Stimulated activated CD4-positive, alpha-beta T cell treated with anti-CD3 and anti-CD28 coated beads, TNF-alpha, amount 100 ng/mL, for 24 hours (primary cell): ENCODE measurements at places on chromosomes 3 and 15.

GRCh38 chr3:152557302-152557999 lies 277.5 kb upstream of the P2RY1 start:
- no peak for DNase-seq

GRCh38 chr3:175041369-175041768 lies 182.2 kb downstream of the NAALADL2 start:
- no peak for DNase-seq

- DNase-seq, result no peak
Observed at GRCh38 chr3:89049119-89049518, 58.3 kb upstream of the EPHA3 start.

DNA sequence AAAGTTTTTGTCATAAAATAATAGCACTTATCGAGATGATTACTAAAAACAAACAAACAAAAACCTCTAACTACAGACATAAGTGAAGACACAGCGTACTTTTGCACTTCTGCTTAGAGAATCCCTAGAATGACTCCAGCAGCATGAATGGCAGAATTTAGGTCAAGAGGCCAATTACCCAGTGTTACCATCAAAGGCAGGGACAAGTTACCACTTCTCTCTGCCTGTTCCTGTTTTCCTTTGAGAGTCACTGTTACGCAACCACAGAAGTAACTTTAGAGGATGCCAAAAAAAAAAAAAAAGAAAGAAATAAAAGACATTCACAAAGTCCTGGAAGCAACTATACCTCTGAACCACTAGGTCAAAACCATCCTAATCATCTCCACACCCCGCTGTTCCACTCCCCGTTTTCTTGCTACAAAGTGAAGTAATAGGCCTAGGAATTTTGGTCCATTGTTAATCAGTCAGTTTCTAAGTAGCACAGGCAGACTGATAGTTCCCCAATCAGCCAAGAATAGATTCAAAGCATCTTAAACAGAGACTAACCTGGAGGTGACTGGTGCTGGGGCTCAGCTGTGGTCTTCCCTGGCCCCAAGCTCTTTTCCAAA lies 41.9 kb downstream of the FMN1 start:
- DNase-seq, result no peak

DNA sequence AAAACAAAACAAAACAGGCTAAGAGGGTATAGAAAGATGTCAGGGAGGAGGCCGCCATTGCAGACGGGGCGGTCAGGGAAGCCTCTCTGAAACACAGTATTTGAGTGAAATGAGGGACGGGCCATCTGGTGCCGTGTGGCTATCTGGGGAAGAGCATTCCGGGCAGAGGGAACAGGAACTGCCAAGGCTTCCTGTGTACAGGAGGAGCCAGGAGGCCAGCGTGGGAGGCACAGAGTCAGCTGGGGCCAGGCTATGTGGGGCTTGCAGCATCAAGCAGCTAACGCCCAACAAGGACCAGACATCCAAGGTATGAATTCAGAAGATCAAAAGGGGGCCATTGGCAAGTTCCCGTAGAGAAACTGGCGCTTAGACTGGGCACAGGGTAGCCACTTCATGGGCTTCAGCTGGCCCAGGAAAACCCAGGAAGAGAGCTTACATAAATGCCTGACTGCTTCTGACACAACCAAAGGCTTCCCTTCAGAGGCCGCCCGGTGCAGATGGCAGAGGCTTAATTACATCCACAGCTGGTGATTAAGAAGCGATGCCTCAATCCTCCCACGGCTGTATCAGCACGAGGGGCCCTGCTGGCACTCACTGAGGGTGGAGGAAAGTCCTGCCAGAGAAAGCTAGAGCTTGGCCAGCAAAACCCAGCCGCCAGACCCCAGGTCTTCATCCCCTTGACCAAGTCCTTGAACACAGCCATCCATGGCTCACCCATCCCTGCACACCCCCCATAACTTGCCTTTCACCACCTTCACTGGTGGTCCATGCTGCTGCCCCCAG lies 144.9 kb downstream of the MEGF11 start:
- DNase-seq, result no peak

DNA sequence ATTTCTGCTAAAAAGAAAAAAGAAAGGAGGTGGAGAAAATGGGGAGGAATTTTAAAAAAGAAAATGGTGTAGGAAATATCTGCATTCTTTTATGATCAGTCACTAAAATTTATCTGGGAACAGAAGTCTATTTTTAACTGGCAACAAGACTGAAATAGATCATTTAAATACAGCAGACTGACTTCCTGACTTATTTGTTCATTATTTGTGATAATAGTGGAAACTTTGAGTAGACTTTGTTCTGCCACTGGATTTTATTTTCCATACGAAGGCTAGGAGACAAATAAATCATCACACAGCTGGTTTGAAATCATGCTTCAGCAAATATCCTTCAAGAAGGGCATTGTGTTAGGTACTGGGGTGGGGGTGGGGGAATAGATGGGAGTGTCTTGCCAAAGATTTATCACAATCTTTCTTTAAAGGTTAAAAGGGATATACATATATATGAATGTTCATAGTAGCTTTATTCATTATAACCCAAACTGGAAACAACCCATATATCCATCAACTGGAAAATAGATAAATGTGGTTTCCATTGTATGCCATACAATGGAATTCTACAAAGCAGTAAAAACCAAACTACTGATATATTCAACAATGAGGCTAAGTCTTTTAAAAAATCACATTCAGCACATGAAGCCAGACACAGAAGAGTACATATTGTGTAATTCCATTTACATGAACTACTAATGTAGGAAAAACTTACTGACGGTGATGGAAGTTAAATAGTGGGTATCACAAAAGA lies 4.7 kb upstream of the CLASP2 start:
- no peak for DNase-seq

DNA sequence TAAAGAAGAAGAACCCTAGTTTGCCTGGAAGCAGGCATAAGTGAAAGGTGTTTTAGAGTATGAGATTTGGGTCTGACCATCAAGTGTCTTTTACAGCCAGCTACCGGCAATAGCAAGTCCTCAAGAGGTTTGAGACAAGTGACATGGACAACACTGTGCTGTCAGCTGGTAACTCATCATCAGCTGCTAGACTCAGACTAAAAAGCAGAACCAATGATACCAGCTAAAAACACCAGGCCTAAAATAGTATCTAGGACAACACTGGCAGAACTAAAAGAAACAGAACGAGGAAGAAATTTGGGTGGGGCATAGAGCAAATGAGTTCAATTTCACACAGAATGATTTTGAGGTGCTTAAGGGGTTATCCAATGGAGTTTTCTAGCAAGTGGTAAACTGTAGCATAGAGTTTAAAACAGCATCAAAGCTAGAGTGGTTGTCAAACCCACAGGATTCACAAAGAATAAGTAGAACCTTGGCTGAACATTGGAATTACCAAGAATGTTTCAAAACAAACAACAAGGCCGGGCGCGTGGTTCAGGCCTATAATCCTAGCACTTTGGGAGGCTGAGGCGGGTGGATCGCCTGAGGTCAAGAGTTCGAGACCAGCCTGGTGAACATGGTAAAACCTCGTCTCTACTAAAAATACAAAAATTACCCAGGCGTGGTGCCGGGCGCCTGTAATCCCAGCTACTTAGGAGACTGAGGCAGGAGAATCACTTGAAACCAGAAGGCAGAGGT lies 3.9 kb downstream of the CIAO2A start:
- DNase-seq, result no peak

- DNase-seq, result no peak
Observed at GRCh38 chr3:127817406-127817841, 4.9 kb downstream of the MGLL start.

- no peak for DNase-seq
Observed at GRCh38 chr15:70268698-70269251, 171.1 kb upstream of the TLE3 start.

GRCh38 chr15:101250873-101251829 lies 697 bp downstream of the CHSY1 start:
- no peak for DNase-seq

GRCh38 chr3:69143612-69144011 lies 21.2 kb upstream of the LMOD3 start:
- no peak for DNase-seq

DNA sequence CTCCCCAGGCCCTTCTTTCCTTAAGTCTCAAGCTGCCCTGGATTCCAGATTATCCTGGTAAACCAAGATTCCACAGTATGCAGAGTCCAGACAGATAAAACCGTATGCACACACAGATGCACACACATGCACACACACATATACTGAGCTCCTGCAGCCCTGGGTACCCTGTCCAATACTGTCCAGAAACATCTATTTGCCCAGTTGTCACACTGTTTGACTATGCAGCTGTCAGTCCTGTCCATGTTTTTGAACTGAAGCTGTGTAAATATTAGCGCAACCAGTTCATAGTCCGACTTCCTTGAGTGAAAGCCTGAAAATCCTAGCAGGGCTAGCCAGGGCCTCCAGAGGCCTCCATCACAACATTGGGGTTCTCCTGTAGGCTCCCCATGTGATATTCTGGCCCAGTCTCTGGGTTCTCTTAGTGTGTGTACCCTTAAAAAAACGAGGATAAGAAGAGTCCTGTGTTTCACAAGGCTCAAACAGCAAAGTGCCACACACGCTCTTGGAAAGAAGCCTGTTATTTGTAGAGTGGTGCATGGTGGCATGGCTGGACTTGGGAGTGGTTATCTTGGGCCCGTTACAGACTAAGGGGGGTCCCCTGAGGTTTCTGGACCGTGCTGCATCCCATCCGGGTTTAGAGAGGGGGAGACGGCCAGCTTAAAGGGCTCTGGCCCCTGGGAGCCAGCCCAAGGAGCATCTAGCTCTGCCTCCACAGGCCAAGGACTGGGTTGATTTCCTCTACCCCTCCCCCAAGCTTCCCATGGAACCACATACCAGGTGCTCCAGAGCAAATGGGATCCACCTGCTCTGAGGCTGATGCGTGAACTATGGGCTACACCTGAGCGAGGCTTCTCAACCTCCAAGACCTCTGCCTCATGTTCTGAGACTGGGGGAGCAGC lies 108.3 kb downstream of the IQSEC1 start:
- no peak for DNase-seq

DNA sequence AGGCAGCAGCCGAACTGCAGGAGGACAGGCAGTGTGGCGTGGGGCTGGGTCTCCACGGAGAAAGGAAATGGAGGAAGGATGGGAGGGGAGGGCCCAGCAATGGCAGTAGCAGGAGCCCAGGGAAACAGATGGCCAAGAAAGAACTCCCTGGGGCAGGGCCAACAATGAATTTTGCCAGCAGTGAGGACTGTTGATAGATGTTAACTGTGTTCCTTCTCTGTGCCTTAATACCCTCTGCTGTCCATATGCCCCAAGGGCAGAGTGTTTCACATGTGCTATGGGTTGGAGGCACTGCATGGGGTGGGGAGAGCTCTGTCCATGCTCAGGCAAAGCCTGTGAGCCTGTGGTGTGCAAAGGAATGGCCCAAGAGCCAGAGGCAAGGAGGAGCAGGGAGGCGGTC lies 70.8 kb upstream of the POMGNT2 start:
- no peak for DNase-seq

- no peak for DNase-seq
Observed at GRCh38 chr3:109081746-109082510, 36.0 kb downstream of the MORC1 start.

- no peak for DNase-seq
Observed at GRCh38 chr3:38122712-38123290, 14.1 kb downstream of the ACAA1 start.

DNA sequence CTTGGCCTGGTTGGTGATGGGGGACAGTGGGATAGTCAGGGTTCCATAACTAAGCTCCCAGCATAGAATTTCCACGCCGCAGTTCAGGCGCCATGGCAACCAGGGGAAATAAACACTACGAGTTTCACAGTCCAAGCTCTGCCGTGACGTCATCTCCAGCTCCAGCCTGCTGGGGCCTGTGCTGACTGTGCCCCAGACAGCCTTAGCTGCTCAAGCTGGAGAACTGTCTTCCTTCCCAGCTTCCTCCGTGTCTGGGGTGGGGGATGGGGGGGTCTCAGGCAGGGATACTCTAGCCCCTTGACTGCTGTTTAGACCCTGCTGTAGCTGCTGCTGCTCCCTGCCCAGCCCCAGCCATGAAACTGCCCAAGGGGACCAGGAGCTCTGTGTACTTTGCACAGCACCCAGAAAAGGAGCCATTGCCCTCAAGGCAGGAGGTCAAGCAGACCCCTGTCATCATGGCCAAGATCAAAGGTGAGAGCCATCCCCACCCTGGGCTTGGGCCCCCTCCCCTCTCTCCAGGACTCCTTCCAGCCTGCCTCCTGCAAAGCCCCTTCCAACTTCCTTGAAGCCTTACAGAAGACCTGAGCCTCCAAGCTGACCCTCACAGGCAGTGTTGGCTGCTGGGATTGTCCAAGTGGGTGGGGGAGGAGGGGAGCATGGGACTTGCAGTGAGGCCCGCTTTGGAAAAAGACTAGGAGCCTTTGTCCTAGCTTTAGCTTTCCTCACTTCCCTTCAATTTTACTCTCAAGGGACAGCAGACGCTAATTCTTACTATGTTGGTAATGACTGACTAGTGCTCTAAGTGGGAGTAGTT lies 11.4 kb upstream of the CSPG4 start:
- no peak for DNase-seq
